ENCODE measurements at places on chromosomes 11 and 22.

GRCh38 chr22:49958366-49958921 lies 2.1 kb upstream of the PIM3 start:
- DNase-seq, result no peak

DNA sequence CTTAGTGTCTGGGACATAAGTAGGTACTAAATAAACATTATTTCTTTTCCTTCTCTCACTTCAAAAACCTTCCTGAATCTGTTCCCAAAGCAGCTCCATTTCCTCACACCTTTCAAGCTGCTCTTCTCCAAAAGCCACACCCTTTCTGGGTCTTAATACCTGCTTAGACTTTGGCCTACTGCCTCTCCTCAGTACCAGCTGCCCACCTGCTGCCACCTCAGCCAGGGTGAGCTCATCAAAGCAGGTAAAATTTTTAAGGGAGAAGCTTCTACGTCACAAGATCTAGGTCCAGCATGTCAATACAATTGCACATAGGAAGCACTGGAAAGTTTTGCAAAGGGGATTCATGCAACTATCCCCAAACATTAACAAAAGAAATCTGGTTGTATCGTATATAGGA lies 108.4 kb downstream of the RPL27A start:
- no peak for DNase-seq

DNA sequence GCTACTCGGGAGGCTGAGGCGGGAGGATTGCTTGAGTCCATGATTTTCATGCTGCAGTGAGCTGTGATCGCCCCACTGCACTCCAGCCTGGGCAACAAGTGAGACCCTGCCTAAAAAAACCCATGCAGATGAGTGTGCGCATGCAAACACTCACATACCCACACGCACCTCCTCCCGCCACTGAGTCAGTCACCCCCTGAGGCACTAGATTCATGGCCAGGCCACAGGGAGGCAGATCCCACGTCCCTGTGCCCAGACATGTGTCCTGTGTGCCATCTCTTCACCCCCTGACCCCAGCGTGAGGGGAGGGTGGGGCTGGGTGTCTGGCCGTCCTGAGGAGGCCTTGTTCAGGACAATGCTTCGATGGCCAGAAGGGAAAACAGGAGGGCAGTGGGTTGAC lies 15.5 kb downstream of the RELT start:
- no peak for DNase-seq

DNA sequence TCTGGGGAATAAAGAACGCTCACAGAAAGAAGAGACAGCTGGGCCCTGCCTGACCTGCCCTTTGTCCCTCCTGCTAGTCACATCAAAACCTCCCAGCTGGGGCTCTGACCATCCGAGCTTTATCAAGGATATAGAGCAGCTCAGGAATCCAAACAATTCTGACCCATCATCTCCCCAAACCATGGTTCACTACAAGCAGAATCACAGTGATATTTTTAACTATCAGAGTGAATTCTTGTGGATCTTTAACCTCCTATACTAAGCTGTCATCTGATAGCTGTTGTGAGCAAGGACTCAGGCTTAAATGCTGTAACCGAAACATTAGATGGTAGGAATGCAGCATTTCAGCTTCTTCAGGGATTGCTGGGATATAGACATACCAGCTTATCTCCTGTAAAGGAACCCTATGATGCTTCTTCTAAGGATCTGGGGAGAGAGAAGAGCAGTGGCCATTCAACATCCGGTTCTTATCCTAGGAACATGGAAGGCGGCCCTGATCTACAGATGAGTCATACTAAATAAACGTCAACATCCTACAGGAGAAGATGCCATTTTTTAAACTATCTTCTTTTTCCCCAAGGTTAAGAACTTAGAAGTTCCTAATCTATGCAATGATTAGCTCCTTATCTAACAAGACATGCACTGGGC lies 84.7 kb upstream of the AKIP1 start:
- no peak for DNase-seq

DNA sequence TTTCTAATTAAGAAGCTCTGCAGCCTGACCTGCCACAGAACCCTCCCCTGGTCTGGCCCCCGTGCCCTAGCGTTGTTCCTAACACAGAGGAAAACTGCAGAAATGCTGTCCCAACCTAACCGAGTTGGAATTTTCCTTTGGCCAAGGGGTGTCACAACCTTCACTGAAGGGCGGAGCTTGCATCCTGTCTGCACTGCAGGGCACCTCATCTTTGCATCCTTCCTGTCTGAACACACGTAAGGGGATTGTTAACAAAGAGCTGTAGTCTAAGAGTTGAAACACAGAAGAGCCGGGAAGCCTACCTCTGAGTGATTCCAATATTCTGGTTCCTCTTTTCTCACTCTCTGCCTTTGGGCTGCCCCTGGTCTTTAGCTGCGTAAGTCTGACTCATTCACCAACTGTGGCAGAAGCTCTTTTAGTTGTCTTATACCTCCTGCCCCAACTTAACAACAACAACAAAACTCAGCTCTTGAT lies 1.6 kb downstream of the DIXDC1 start:
- DNase-seq, result peak; percentile 53

- no peak for DNase-seq
These were observed 44.8 kb upstream of the TUB start for GRCh38 chr11:8036002-8036802.

DNA sequence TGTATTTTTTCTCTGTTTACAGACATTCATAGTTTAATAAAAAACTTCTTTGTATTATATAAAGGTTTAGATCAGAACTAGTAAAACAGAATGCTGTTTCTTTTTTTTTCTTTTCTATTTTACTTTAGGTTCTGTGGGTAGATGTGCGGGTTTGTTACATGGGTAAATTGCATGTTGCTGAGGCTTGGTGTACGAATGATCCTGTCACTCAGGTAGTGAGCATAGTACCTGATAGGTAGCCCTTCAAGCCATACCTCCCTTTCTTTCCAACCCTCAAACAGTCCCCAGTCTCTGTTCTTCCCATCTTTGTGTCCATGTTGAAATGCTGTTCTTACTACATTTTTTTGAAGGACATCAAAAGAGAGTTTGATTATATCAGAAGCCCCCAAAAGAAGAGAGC lies 3.2 kb downstream of the ATM start:
- no peak for DNase-seq

DNA sequence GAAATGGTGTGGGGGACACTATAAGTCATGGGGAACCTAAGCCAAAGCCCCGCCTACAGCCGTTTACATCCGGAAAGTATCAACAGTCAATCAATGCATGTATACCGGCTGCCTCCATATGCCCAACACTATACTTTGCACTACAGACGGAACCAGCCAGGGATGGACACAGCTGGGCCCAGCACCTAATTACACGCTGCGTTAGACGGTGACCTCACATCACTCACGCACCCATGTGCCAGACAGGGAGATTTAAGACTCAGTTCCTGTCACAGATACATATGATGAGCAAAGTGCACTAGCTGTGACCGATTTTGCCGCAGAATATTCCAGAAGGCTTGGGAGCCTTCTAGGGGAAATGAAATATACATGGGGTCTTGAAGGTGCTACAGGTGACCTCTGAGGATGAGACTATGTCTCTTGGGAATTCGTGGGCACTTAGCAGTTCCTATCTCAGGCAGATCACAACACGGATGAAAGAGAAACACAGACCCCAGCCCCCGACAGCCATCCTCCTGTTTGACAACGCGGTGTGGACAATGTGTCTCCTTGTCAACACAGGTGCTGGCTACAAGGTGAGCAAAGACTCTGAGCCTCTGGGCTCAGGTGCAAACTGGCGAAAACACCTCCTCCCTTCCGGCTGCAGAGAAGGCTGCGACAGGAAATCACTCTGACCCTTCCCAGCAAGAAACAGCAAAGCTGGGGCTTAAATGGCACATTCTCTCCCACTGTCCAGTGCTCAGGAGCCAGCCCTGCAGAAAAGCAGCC lies 8.0 kb downstream of the AHNAK start:
- no peak for DNase-seq

- no peak for DNase-seq
These were observed 36.6 kb downstream of the C11orf58 start for GRCh38 chr11:16774936-16775613.

GRCh38 chr22:27839057-27839660 lies 37.6 kb upstream of the MN1 start:
- DNase-seq, result no peak

DNA sequence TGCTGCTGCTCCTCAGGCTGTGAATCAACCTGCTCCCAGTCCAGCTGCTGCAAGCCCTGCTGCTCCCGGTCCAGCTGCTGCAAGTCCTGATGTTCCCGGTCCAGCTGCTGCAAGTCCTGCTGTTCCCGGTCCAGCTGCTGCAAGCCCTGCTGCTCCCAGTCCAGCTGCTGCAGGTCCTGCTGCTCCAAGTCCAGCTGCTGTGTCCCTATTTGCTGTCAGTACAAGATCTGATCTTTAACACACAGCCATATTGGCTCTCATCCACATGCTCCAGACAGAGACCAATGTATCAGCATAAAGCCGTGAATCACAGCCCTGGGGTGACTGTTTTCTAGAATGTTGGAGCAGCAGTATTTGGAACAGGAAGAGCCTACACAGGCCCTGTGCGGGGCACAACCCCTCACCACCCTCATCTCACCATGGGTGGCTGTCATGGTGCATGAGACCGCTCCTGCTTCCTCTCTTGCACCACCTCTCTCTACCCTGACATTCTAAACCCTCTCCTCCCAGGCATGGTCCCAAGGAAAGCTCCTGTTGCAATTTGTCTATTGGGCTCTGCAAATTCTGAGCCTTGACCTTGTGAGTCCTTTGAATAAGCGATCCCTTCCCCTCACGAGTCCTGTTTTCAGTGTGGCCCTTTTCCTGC lies 3.5 kb downstream of the KRTAP5-10 start:
- no peak for DNase-seq

DNA sequence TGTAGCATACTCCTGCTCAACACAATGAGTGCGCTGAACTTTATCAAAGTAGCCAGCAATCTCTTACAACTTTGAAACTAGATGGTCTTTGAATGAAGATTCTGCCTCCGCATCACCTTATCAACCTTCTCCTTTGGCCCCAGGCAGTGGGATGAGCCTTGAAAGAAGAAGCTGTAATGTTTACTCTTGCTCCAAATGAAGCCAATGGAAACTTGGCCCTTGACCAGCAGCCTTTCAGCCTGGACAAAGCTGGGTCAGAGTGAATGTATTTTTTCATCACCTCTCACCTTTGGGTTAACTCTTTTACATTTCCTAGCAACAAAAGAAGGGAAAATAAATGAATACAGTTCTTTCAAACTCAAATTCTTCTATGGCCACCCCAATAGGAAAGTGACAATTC lies 359.1 kb downstream of the KCNA4 start:
- no peak for DNase-seq

DNA sequence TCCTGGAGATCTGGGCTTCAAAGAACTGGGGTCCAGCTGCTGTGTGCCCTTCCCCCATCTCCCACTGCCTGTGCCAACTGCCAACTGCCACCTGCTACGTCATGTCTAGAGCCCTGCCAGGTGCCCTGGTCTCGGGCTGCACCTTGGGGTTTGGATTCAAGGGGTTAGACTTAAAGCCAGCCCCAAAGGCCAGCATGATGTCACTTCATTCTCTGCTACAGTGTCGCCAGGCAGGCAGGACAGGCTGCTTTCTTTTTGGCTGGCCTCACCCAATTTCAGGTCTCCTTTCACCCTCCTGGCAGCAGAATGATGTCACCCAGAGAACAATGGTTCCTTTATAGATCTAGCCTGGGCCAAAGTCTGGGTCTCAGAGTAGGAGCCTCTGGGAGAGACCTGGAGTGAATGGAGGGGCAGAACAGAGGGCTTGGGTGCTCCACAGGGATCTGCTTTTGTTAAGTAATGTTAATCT lies 79.5 kb upstream of the CRYBB3 start:
- peak; percentile 80 for DNase-seq

GRCh38 chr22:24765166-24765565 lies 9.4 kb downstream of the PIWIL3 start:
- DNase-seq, result no peak

- DNase-seq, result peak; percentile 90
These were observed 284.0 kb downstream of the KIRREL3 start for GRCh38 chr11:126716456-126717083.

DNA sequence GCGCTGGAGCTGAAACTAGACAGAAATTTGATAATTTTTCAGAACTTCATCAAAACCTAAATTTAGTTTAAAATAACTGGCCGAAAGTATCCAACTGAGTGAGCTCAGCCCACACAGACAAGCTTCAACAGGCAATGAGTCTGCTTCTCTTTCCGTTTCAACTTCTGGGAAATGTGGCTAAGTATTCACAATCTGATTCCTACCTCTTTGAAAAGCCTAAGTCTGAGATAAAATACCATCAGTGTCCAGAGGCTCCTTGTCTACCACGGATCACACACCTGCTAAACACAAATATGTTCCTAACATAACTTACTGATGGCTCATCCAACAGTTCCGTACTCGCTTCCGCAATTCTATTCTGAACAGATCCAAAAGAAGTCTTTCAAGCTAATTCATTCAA lies 8.5 kb downstream of the SIK3 start:
- no peak for DNase-seq

DNA sequence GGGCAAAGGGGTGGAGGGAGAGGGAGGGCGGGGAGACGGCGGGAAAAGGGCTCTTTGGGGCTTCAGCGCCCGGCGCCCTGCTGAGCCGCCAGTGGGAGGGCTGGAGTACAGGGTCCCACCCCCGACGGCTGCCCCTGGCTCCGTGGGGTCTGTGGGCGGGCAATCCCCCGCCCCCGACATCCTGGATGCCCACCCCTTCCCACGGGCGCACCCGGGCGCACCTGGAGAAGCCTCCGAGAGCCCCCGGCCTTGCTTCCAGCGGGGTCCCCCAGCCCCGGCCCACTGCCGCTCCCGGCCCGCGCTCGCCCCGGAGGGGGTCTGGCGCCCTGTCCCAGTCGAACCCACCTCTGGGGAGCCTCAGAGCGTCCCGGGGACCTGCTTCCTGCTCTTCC lies 394 bp downstream of the CHRM4 start:
- DNase-seq, result no peak

- no peak for DNase-seq
These were observed 42.4 kb downstream of the SMCO4 start for GRCh38 chr11:93500759-93501158.

DNA sequence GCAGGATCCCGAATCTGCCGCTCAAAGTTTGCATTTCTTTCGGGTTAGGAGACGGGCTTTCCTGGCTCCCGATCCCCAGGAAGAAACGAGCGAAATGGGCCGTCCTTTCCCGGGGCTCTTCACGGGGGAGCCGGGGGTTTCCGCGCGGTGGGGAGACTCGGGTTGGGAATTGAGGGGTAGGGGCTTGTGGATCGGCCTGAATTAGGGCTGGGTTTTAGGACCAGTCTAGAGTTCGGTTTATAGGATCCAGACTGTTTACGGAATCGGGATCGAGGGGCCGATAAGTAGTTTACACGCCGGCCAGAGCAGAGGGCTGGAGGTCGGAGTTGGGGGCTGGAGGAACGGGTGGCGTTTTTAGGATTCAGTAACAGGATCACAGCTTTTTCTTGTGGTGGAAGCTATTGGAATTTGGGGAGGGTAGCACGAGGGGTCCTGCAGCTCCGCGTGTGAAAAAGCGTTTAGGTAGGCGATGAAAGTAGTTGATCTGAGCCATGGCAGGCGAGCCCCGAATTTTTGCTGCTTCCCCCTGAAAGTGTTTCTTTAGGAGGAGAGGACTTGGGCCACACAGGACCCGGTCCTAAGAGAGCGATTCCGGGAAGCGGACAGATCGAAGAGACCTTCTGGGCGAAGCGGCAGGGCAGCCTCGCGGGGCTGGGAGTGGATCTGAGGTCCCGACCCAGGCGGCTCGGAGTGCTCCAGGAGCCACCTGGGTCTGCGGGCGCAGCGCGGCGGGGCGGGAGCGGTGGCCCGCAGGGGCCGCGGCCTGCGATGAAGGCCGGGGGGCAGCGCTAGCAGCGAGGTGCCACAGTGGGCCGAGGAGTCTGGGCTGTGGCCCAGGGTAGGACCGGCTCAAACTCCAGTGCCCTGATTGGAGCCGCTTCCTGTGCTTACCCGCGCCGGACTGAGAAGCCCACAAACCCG lies 1.6 kb downstream of the PKNOX2 start:
- no peak for DNase-seq

GRCh38 chr11:42631220-42631843 lies 680.5 kb upstream of the API5 start:
- DNase-seq, result peak; percentile 8
